Effector memory CD4-positive, alpha-beta T cell (primary cell): ENCODE measurements at places on chromosomes 3 and 15.

DNA sequence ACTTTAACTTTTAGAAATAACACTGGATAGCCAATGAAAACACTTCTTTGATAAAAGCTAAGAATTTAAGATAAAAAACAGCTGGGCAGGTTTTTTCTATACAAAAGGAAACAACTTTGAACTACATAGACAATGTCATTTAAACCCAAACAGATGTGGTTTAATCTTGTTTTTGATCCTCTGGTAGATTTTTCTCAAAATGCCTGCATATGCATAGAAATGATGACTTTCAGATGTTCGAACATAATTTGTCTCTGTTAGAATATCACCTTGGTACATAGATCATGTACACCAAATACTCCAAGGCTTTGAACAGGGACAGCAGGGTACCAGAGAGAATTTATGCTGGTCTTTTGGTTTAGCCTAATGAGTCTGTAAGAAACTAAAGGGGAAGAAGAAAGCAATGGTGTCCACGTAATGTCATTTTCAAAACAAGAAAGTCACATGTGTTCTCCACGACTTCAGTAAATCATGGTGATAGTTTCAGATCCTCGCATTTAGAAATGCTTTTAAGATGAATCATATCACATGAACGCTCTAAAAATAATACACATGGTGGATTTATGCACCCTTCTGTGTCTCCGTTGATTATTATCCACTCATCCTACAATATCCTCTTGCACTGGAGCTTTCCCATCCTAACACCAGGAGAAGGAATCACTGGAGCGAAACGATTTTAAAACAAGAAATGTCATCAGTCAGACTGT is 160.1 kb upstream of the PDZRN3 start:
- no peak for DNase-seq

- DNase-seq: no peak
Measured at GRCh38 chr3:128094295-128095151, 29.1 kb downstream of the RUVBL1 start.

DNA sequence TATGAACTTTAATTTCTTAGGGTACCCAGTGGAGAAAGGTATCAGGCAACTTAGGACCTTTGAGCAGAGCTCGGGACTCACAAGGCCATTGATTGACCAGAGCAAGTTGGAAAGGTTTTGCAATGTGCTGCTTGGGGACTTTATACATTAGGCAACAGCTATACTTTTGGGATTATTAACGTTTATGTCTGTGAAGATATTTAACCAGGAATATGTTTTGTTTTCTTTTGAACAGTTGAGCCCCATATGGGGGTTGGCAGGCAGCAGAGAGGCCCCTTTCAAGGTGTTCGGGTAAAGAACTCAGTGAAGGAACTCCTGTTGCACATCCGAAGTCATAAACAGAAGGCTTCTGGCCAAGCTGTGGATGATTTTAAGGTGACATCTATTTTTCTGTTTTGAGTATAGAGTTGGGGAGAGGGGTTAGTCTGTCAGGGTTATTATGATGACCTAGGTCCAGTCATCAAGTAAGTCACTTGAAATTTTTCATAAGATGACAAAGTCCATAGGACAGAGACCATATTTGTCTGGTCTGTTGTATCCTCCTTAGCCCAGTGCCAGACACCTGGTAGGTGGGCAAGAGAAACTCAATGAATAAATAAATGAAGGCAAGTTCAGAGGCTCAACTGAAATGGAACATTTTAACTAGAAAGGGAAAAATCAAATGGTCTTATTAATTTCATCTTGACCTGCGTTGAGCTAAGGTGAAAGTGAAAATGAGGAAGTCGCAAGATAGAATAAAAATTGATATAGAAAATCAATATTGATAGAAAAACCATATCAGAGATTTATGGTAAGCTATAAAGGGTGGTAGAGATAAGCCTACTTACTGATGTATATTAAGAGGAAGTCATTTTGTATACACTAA is 2.8 kb downstream of the NFKBIZ start:
- DNase-seq: no peak

- DNase-seq: no peak
Measured at GRCh38 chr3:64392001-64392400, 166.7 kb upstream of the PRICKLE2 start.

GRCh38 chr15:81097116-81097889 is 36.8 kb upstream of the CFAP161 start:
- DNase-seq: no peak

DNA sequence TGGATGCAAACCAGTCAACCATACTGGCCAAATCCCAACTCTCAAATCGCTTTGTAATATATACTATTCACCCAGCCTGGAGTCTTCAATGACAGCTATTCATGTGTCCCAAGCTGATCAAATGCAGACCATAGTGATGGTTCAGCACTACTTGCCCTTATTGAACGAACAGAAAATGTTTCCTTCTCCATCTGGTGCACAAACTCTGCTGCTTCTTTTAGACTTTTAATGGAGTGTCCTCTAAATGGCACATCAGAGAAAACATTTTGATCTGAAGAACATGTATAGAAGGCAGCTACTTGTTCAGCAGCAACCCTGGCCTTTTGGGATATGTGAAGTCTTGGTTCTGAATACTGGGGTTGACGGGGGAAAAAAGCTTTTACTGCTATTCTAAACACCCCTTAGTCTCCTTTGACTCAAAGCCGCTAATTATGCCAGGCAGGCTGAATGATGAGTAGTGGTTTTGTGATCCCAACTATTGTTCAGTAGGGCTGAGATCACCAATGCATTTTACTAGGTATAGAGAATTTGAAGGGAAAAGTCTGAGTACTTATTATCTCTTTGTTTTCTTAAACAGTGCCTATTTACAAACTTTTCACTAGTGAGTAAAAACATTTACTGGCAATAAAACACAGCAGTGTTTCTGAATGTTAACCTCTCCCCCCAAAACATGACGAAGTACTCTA is 781.2 kb downstream of the ROBO1 start:
- DNase-seq: no peak

DNA sequence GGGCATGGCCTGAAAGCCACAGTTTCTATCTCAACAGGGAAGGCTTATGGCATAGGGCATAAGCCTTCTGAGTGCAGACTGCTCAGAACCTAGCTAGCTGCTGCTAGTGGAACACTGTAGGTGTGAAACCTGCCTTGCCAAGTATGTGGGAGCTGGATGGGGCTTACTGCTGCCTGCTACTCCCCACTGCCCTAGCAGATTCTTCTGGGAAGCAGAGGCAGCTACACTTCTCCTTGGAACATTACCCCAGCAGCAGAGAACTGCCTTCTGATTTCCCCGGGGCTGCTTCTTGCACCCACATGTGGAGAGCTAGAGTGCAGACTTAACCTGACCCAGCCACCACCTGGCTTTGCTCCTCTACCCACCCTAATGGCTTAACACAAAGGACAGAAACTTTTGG is 215.7 kb downstream of the POLQ start:
- DNase-seq: no peak

- no peak for DNase-seq
Measured at GRCh38 chr15:81337713-81338157, 13.8 kb upstream of the STARD5 start.

DNA sequence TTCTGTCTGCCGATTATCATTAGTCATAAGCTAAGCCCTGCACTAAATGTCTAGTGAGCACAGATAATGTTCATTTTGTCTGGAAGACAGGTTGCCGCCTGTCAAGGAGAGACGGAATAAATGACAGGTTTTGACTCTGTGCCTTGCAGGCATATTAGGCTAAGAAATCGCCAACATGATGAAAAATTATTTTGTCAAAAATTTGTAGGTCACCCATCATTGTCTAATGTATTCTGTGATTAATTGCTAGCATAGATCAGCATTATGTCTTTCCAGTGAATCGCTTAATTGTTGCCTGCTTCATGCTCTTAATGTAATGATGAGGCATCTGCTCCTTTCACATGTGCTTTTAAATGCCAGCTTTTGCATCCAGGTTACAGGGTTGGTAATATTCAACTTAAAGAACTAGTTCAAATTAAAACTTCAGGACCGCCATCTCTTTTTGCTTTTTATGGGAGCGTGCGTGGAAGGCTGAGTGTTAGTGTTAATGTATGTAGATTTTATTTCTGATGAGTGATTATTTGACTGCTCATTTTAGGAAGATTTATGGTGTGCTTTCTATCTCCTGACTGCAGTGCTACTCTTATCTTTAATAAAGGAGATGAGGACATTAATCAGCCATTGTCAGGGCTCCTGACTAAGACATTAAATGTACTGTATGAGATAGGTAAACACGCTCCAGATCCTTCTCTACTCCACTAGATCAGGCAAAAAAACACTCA is 120.8 kb upstream of the MEIS2 start:
- no peak for DNase-seq

GRCh38 chr15:74817370-74817737 is 4.7 kb downstream of the LMAN1L start:
- no peak for DNase-seq

DNA sequence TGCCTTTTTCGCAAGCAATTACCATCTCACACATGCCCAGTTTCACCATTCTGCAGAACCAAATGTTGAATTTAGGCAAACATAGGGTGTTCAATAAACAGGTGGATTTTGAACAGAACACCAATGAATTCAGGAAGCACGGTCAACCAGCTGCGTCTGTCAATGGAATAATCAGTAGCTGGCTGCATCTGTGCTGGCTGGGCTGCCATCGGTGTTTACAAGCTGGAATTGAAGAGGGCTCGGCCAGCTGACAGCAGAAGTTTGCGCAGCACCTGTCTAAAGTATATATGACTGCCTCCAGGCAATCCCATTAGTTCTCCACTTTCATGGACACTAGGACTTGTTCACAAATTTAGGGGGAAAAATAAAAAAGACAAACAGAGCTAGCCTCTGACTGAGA is 996.4 kb upstream of the CFAP20DC start:
- no peak for DNase-seq

DNA sequence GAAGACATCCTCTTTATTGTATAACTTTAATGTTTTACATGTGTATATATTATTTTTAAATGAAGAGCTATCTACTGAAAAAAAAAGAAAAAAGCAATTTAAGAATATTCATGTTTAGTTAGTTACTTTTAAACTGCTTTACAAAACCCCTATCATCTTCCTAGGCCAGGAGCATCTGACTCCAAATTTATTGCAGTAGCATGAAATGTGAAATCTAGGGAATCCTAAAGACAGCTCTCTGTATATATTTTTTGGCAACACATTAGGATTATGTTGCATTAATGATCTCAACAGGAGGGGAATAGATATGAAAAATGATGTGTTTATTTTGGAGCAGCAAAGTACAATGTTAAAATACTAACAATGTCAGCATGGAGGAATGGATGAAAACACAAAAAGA is 158.3 kb downstream of the CNTN3 start:
- no peak for DNase-seq

GRCh38 chr15:73258271-73259108 is 110.3 kb downstream of the HCN4 start:
- no peak for DNase-seq

DNA sequence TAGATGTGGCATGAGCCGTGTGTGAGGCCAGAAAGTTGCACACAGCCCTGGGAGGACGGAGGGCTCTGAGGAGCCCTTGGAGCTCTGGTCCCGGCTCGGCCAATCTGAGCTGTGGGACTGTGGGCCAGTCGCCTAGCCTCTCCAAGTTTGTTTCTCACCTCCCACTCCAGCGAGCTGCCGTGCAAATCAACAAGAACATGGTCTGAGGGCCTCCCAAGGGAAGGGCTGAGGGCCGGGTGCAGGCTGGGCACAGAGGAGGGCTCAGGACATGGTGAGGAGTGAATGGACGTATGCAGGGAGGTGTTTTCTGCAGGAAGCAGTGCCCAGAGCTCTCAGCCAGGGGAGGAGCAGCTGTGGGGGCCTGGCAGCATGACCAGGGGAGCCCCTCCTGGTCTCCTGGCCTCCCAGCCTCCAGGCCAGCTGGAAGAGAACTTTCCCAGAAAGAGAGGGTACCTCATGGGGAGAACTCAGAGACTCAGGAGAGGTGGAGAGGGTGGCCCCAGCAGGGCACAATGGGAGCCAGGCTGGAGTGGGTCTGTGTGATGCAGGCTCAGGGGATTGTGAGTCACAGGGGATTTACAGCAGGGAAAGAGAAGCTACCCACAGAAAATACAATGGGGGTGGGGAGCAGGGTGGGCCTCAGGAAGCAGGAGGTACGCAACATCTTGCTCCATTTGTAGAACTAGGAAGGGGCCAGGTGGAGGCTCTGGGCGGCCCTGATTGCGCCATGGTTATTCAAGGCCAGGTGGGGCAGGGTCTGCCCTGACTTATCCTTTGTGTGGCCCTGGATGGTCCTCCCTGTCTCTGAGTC is 24.8 kb downstream of the PSTPIP1 start:
- DNase-seq: no peak

DNA sequence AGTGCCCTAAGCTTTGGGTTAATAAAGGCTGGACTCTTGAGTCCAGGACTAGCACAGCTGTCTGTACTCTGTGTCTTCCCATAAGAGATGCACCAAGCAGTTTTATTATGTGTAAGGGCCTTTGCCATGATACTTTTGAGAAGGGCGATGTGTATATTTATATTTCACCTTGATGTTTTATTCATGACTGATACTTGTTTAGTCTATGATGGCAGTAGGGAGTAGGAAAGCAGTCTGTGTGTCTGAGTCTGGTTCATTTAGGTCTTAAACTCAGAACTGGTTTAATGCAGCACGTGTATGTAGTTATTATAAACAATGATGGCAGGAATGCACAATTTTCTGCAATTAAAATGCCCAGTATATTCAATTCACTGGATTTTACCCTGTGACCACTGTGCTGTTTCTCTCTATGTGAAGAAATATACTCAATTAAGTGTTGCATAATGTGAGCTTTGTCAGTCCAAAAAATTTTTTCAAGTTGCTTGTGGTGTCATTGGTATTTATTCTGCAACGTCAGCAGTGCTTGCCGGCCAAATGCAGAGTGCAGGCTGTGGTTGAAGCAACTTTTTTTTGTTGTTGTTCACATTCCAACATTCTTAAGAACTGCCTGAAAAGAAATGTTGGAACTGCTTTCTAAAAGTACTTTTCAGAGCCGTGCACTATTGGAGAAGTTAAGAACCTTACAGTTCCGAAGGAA is 423.7 kb upstream of the SEMA6D start:
- no peak for DNase-seq

- DNase-seq: no peak
Measured at GRCh38 chr3:11818033-11818432, 28.7 kb downstream of the TAMM41 start.

- no peak for DNase-seq
Measured at GRCh38 chr3:52532517-52532837, 1.2 kb downstream of the NT5DC2 start.

DNA sequence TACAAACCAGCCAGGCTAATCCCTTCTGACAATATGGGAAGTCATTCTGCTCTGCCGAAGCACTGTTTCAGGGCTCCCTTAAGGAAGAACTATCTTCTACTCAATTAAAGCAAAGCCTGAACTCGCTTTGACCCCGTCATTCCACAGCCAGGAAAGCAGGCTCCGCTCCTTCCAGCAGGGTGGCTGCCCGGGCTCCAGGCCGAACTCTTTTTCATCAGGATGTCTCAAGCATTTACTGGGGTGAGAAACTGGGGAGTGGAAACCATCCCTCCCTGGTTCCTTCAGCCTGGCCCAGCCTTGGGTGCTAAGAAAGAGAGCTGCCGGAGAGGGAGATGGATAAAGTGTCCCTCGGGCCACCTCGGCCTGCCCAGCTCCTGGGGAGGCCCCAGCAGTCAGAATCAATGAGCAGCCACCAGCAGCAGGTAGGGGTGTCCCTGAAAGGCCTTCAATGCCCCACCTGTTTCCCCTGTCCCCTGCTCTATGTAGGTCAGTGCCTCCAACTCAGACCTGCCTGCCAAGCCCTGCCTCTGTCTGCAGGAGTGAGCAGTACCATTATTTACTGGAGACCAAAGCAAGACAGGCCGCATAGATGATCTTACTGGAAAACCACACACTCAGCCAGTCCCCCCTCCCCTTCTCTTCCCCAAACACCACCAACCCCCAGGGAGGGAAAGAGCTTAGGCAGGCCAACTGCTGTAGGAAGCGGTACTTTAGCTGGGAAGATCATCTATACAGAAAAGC is 225.6 kb upstream of the TLE3 start:
- no peak for DNase-seq

- DNase-seq: no peak
Measured at GRCh38 chr15:46677491-46677890, 1039.8 kb upstream of the SEMA6D start.
